ENCODE measurements at places on chromosomes 12 and 14. TPM values are rescaled to one million over a fixed set of nuclear protein-coding genes. Genes with fewer than 3 reads are reported as not detected.

GRCh38 chr14:42541535-42542001 lies 934.9 kb downstream of the LRFN5 start:
- DNase-seq = no peak

GRCh38 chr12:14678547-14679150 lies 17.8 kb downstream of the GUCY2C start:
- DNase-seq = no peak

GRCh38 chr14:22039938-22040780 lies 366.5 kb upstream of the OR4E1 start:
- no peak for DNase-seq

DNA sequence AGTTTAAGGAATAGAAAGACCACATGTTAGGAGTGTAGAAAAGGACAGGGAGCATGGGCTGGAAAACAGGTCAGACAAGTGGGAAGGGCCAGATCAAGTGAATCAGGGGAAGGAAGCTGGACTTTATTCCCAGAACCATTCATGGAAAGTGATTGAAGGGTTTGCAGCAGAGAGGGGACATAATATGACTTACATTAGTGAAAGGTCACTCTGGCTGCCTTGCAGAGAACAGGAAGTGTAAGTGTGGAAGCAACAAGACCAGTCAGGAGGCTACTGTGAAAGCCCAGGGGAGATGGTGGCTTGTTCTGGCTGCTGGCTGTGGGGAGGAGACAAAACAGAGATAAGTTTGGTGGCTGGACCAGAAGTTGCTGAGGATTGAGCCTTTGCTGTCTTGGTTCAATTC lies 69.1 kb downstream of the VCPKMT start:
- no peak for DNase-seq

GRCh38 chr12:107560165-107560898 lies 125.3 kb upstream of the PWP1 start:
- DNase-seq = no peak

DNA sequence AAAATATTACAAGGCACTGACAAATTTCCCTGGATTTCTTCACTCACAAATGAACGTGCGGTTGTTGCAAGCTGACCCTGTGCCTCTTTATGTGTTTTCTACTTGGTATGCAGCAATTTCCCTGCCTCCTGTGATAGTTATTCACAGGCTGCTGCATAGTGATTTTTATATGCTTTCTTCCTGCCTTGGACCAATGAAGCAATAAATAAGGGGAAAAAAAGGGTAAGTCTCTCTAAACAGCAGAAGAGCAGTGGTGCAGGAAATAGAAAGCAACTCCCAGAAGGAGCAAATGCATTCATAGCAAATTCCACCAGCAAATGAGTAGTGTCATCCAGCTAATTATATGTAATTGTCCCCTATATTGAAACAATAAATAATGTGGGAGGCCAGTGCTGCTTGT lies 737.9 kb downstream of the GALC start:
- no peak for DNase-seq

DNA sequence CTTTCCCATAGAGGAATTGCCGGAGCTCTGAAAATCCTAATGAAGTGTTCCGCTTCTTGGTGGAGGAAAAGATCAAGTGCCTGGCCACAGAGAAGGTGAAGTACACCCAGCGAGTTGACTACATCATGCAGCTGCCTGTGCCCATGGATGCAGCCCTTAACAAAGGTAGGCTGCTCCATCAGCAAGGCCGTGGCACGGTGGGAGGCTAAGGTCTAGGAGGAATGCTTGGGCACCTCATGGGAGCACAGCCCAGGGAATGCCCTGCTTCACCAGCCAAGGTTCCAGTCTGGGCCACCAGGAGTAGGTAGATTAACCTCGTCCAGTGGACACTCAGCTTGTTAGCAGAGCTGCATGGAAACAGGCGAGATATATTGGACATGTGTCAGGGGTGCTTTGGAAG lies 6.4 kb upstream of the TPI1 start:
- no peak for DNase-seq

DNA sequence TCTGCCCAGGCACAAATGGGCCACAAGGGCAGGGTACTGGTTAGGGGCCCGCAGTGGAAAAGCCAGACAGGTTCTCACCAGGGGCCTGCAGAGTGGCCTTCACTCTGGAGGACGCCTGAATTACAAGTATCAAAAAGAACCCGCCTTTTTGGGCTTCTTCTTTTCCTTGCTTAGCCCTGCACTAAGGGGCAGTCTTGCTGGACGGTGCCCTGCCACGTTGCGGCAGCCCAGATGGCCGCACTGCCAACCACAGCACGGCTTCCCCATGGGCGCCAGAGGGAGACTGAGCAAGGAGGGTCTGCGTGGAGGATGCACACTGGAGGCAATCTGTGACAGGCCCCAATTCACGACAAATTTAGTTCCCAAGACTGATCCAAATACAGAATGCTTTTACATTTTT lies 18.3 kb upstream of the CDK2AP1 start:
- no peak for DNase-seq

DNA sequence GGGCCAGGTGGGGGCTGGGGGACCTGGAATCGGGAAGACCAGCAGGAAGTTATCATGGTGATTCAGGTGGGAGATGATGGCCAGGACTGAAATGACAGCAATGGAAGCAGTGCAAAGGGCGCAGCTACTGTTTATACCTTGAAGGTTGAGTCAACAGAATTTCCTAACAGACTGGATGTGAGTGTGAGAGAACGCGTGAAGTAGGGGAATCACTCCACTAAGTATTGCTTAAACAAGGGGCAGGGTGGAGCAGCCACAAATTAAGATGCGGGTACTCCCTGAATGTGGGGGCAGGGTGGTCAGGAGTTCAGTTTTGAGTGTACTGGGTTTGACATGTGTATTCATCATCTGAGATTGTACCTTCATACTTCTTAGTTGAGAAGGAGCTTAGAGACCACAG lies 45.1 kb downstream of the MYF5 start:
- no peak for DNase-seq

GRCh38 chr14:103846543-103847450 lies 578 bp downstream of the PPP1R13B start:
- no peak for DNase-seq

- DNase-seq = no peak
These were observed 48.3 kb downstream of the TMCC3 start for GRCh38 chr12:94602024-94602423.

GRCh38 chr12:131028587-131029338 lies 75.1 kb downstream of the ADGRD1 start:
- no peak for DNase-seq

- no peak for DNase-seq
These were observed 143.2 kb downstream of the SYNE2 start for GRCh38 chr14:63996016-63996415.

GRCh38 chr12:53991077-53991460 lies 6.1 kb downstream of the HOXC10 start:
- DNase-seq = no peak

GRCh38 chr12:111761706-111762105 lies 5.0 kb upstream of the ALDH2 start:
- DNase-seq = no peak

- DNase-seq = no peak
These were observed 41.4 kb upstream of the NUDT4 start for GRCh38 chr12:93336291-93336741.

GRCh38 chr12:105464406-105464805 lies 133.9 kb downstream of the C12orf75 start:
- no peak for DNase-seq

GRCh38 chr14:94640721-94641631 lies 28.8 kb downstream of the SERPINA3 start:
- no peak for DNase-seq

DNA sequence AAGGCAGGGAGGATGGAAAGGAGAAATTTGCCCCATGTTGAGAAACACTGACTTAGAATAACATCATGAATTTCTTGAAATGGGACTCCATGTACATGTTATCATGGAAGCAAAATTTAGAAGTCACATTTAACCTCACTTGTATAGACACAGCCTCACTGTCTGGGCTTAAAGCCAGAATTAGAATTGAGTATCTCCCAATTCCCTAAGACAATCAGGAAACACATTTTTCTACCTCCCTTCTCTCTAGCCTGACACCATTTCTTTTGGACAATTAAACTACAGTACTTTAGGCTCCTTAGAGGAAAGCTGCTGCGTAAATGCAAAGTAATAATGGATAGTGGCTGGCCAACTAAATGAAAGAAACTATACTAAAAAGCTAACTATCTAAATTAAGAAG lies 795.5 kb downstream of the C12orf50 start:
- DNase-seq = no peak

The RFLNA gene
- 6.5 TPM for total RNA-seq

The GPRC5D gene
- not detected for total RNA-seq

The FAM186B gene
- total RNA-seq = 0.54 TPM

The KRT80 gene
- 0.41 TPM for total RNA-seq

The CNTN1 gene
- 16.1 TPM for total RNA-seq

All from thoracic aorta (tissue), 2 donors.